ENCODE measurements at places on chromosomes 7 and 10.

DNA sequence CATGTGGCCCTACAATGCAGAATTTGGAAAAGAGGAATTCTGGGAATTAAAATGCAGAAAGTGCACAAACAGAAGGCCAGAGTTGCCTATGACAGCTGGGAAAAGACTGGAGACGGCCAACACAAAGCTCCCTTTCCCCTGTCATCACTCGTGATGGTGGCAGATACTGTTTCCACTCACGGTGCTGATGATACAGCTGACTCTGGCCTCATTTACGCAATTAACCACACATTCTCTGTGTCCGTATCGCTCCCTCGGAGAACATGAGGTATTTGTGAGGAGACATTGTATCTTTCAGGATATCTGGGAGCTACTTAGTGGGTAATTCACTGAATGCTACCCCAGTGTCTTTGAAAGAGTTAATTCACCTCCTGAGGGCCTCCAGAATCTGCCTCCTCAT lies 172.8 kb downstream of the TAX1BP1 start:
- DNase-seq, result no peak

- DNase-seq, result no peak
Observed at GRCh38 chr7:72035266-72035665, 376.9 kb downstream of the CALN1 start.

- DNase-seq, result peak; percentile 34
Observed at GRCh38 chr7:75727881-75728593, 10.7 kb downstream of the HIP1 start.

DNA sequence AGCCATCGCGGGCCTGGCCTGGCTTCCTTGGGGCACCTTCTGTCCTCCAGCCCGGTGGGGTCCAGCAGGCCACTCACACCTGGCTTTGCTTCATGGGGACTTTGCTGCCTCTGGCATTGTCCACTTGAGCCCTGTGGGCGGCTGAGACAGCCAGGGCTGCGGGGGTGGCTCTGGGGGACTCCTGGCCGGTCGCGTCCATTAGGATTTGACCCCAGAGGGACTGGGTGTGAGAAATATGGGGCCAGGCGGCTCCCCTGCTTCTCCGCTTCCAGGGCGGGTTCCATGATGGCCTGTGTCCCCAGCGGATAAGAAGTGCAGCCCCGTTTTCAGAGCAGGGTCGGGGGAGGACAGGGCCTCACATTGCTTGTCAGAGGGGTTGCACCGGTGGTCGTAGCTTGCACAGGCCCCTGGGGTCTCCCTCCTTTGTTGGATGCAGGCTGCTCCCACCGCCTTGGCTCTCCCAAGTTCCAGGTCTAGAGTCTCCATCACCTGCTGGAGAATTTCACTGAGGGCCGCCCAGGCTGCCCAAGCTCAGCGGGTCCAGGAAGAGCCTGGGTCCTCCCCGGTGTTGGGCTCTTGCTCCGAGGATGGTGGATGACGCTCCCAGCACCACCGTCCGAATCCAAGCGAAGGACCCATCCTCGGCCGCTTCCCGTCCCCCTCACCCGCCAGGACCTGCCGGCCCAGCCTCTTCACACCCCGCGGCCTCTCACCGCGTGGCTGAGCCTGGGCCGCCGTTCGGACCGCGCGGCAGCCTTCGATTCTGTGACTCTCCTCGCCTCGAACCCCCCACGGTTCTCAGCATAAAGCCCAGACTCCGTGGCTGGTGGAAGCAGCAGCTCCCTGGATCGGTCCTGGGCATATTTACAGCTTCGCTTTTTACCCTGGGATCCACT lies 140.1 kb downstream of the DYNC2I1 start:
- no peak for DNase-seq

- DNase-seq, result no peak
Observed at GRCh38 chr10:7618461-7618860, 48.3 kb downstream of the ITIH5 start.

- DNase-seq, result no peak
Observed at GRCh38 chr10:8311526-8312070, 257.1 kb downstream of the GATA3 start.

DNA sequence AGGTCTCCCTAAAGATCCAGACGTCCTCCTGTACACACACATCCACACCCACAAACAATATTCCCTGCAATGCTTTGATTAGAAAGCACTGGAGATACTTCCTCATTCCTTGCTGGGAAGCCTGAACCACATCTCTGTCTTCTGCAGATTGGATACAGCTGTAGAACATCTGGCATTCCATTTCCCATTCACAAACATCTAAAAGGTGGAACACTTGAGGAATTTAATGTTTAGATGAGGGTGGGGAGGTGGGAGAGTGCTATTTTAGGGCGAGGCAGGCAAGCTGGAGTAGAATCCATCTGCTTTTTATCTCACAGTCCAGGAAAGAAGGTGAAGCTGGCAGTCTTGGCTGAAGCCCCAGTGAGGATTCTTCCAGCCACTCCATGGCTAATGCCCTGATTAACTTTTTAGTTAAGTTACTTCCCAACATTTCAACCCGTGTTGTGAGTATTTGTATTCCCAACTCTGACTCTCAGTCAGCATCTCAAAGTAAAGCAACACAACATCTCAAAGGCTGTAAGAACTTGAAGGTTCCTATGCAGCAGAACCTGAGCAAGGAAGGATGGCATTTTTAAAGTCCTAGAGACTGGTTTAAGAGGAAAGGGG lies 46.1 kb downstream of the CYTH3 start:
- peak; percentile 87 for DNase-seq

GRCh38 chr10:43204042-43204942 lies 62.6 kb downstream of the RASGEF1A start:
- no peak for DNase-seq

- DNase-seq, result no peak
Observed at GRCh38 chr10:8050556-8051108, 3.9 kb upstream of the GATA3 start.

GRCh38 chr7:44631458-44632115 lies 25.2 kb downstream of the OGDH start:
- no peak for DNase-seq

- DNase-seq, result no peak
Observed at GRCh38 chr7:107070710-107071109, 26.2 kb downstream of the PRKAR2B start.

DNA sequence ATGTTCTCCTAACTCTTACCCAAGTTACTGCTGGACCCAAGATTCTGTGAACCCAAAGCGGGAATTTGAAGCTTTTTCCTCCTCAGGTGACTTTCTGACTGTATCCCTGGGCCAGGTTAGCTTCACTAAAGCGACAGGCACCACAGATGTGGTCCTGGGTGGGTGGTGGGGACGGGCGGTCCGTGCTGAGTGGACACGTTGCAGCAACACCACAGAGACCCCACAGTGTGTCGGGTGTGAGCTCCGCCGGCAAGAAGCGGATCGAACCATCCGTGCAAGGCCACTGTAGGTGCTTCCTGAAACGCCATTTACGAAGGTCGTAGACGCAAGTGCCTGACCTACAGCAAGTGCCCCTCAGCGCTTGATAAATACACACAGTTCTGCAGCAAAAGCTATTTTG lies 325.9 kb downstream of the ADARB2 start:
- DNase-seq, result no peak

DNA sequence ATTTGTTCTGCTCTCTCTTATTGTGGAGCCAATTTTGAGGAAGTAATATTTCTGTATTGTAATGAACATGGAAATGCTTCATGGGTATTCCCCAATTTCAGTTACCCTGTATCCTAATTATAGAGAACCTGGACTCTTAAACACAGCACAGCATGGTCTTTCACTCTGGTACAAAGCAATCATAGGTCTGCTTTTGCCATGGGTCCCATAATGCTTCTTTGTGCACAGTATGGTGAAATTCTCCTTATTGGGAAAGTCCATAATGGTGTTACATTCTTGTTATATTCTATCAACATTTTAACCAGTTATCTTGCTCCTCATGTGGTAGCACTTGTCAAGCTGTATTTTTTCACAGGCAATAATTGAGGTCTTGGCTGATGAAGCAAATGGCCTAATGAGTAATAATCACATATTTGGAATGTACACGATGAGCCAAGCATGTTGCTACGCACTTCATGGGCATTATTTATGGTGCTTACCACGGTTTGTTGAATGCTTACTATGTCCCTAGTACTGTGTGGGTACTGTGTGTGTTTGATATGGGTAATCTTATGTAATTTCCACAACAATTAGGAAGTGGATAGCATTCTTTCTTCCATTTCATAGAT lies 42.9 kb downstream of the PRKG1 start:
- peak; percentile 67 for DNase-seq

- DNase-seq, result no peak
Observed at GRCh38 chr10:52908478-52908877, 135.9 kb upstream of the MBL2 start.

GRCh38 chr7:64793106-64793755 lies 997 bp upstream of the ZNF138 start:
- no peak for DNase-seq

- DNase-seq, result no peak
Observed at GRCh38 chr10:78508955-78509748, 475.5 kb downstream of the RPS24 start.

- peak; percentile 4 for DNase-seq
Observed at GRCh38 chr10:96556003-96556402, 30.8 kb downstream of the TM9SF3 start.

GRCh38 chr10:25113191-25114035 lies 61.4 kb upstream of the GPR158 start:
- peak; percentile 63 for DNase-seq

GRCh38 chr10:22643775-22644174 lies 70.6 kb downstream of the PIP4K2A start:
- no peak for DNase-seq

GRCh38 chr10:37712489-37713131 lies 144.8 kb downstream of the ZNF248 start:
- no peak for DNase-seq

- DNase-seq, result no peak
Observed at GRCh38 chr10:98469001-98469931, 22.5 kb upstream of the HPS1 start.

- no peak for DNase-seq
Observed at GRCh38 chr10:99057936-99058690, 177.5 kb downstream of the HPSE2 start.

GRCh38 chr7:139720705-139721231 lies 57.0 kb downstream of the HIPK2 start:
- DNase-seq, result peak; percentile 65

DNA sequence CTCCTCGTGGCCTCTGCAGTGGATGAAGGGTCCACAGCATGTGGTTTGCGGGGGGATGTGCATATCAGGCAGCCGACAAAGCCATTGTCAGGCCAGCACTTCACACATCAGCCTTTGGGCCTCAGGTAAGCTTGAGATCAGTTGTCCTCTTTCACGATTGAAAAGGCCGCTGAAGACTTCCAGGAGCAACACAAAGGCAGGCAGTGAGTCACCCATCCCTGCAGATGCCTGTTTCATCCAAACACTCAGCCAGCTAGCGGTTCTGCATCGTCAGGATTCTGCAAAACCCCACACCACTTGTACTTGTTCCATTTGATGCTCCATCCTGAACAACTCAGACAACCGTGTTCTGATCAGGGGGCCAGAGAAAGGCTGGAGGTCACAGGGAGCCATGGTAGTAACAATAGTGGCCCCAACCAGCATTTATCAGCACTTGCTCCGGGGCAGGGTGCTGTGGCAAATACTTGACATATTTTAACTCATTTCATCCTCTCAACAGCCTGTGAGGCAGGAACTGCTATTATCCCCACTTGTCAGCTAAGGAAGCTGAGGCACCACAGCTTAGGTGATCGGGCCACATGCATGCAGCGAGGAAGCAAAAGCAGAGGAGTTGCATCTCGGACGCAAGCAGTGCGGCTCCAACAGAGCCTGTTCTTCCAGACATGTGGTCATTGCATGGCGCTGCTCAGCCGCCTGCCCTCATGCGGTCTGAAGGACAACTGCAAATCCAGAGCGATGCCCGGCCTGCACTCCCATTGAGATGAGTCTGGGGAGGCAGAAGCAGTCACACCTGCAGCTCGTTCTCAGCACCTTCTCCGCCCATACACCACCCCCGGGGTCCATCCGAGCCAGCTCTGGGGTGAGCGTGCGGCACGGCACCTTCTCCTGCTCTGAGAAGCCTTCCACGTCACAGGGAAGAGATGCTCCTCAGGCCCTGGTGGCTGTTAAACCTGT lies 144.9 kb downstream of the PAXIP1 start:
- no peak for DNase-seq

DNA sequence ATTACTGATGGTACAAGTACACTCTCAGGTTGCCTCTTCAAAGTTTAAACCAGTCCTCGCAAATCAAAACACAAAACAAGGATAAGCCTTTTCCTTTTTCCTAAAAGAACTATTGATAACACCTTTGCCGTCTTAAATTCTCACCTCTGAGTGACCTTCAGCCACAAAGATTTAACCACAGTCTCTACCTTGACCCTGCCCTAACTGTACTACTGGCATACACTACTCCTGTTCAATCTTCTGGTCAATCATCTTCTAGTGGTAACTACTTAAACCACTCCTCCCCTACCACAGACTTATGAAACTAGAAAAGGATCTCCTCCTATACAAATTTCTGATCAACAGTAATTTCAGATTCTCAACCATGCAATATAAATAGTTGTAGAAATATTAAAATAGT lies 15.1 kb downstream of the UPF2 start:
- no peak for DNase-seq

All from fibroblast of skin of right quadriceps (primary cell).